ENCODE measurements at places on chromosomes 1 and 21.

- DNase-seq = no peak
Observed at GRCh38 chr1:78607334-78607927, 12.8 kb upstream of the IFI44L start.

GRCh38 chr1:46692811-46693770 lies 21.4 kb downstream of the TEX38 start:
- DNase-seq = no peak

DNA sequence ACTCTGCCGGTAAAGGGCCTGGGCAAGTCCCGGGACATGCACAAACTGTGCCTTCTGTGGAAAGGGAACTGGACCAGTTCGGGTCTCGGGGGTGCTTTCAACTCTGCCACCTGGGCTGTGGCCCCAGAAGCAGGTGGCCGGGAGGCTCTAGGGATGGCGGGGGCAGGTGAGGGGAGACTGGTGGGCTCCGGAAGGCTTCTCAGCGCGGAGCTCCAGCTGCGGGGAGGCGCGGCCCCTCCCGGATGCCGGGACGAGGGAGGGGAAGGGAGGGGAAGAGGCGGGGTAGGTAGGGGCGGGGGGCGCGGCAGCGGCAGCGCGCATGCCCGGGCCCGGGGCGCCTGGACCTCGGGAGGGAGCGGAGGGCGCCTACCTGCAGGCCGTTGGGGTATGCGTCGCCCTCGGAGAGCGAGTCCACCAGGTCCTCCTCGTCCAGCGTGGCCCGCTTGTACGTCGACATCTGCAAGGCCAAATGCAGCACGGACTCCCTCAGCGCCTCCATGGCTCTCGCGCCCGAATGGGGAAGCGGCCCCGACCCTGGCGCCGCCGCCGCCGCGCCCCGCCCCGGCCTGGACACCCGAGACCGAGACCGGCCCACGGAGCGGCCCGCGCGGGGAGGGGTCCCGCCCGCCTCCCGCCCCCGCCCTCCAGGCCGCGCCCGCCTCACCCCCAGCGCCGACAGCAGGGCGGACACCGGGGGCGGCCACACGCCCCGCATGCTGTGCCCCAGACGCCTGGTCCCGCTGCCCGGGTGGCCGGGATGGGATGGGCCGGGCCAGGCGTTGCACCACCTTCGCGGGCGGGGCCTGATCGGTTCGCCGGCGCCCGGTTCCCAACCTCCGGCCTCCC lies at the start of gene ECE1:
ECE1 (minus strand) TSS at position 764 of the 846 bp plus-strand sequence; CDS start at position 715, 49 bp downstream.
- no peak for DNase-seq

DNA sequence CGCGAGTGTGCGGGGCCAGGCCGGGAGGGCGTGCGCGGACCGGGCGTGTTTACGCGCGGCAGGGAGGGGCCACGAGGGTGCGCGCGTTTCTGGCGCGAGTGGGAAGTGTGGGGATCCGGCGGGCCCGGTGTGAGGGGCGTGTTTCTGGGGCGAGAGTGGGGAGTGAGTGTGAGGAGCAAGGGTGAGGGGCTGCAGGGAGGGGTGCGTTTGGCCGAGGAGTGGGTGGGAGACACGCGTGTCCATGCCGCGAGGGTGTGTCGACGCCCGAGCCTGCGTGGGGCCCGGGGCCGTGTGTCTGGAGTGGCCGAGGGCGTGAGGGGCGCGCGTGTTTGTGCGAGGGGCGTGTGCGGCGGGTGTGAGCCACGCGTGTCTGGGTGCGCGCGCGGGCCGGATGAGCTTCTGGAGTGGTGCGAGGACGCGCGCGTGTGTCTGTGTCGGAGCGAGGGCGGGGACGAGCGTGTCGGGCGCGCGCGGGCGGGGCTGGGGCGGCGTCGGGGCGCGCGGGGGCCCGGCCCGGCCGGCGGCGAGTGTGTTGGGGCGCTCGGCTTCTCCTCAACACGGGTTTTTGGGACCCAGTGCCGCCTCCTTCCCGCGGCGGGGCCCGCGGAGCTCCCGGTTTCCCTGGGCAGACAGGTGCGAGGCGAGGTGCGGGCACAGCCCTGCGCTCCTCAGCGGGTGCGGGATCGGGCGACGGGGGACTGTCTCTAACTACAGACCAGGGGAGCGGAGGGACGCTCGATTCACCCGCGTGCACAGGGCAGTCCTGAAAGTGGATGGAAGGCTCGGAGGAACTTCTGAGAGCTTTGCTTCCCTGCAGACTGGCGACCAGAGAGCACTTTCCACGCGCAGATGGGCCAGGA lies 65.8 kb upstream of the VAMP3 start:
- DNase-seq = no peak

DNA sequence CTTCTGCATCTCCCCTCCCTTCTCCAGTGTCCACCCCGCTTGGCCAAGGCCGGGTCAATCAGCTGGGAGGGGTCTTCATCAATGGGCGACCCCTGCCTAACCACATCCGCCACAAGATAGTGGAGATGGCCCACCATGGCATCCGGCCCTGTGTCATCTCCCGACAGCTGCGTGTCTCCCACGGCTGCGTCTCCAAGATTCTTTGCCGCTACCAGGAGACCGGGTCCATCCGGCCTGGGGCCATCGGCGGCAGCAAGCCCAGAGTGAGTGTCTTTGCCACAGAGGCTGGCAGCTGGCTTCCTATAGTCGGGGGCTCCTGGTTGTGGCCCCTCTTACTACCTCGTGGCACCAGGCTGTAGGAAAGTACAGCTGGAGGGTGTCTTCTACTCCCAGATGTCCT lies 3.6 kb downstream of the PAX7 start:
- DNase-seq = no peak

GRCh38 chr1:229562686-229563085 lies 4.2 kb upstream of the ABCB10 start:
- DNase-seq = no peak

DNA sequence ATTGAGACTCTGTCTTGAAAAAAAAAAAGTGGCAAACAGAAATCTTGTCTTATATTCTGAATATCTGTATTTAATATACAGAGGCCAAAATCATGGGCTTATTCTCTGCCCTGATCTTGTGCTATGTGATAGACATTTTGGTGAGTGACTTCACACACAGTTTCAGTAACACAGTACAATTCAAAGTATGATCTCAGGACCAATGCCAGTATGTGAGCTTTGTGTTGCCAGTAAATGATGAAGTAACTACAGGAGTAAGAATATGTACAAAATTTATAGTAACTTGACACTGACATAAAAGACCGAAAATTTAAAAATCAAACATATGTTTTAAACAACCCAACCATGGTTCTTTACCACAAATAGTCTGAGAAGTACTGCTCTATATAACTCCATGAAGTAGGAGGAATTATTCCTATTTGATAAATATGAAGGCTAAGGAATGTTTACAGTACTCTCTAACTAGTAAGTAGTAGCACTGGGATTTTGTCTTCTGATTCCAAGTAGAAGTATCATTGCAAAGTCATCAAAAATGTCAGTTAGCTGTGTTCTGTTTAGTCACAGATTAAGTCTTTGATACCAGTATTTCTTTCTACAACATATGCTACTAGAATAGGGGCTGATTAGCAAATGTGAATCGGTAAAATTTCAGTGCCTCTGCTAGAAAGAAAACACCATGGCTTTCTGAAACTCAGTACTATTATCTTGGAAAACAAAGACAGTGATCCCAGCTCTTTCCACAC lies 25.3 kb downstream of the DPH5 start:
- DNase-seq = no peak

- DNase-seq = no peak
Observed at GRCh38 chr1:63325279-63325985, 3.1 kb downstream of the FOXD3 start.

DNA sequence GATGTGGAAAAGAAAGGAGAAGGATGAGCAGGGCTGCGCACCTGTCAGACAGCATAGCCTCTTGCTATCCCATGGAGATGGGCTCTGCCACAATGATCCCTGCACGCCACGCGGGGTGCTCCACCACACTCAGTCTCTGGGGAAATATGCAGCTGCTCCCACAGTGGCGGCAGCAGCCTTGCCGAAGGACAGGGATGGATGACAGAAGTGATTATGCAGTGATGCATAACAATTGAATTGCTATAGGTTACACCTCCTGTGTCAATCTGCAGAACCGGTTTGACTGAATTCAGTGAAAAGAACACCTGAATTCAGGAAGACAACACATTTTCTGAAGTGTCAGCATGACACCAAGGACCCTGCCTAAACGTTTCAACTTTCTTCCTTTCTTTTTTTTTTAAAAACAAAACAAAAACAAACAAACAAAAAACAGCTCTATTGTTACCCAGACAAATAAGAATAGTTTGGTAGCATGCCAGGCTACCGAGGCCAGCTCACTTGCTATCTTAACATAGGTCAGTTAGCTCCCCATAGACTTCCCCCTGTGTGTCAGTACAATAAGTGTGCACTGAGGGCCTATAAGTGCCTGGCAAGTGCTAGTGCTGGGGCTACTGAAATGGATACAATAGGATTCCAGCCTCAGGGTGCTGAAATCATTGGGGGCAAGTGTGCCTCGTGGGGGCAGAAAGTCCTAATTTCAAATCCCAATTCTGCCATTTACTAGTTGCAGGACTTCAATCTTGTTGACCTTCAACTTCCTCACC lies 127.6 kb upstream of the LMO4 start:
- DNase-seq = no peak

Data from smooth muscle cell of the brain vasculature (primary cell).